ENCODE measurements at places on chromosomes 6 and 20. TPM values are rescaled to one million over a fixed set of nuclear protein-coding genes. Genes with fewer than 3 reads are reported as not detected.
A peak's percentile ranks its signal among the peaks of the same experiment; 100 is the strongest.

SNX21 gene
- total RNA-seq, result 34.6 TPM

- DNase-seq, result no peak
These were observed 108.7 kb upstream of the FERMT1 start for GRCh38 chr20:6231556-6231955.

SIM1 gene
- not detected for total RNA-seq

DNA sequence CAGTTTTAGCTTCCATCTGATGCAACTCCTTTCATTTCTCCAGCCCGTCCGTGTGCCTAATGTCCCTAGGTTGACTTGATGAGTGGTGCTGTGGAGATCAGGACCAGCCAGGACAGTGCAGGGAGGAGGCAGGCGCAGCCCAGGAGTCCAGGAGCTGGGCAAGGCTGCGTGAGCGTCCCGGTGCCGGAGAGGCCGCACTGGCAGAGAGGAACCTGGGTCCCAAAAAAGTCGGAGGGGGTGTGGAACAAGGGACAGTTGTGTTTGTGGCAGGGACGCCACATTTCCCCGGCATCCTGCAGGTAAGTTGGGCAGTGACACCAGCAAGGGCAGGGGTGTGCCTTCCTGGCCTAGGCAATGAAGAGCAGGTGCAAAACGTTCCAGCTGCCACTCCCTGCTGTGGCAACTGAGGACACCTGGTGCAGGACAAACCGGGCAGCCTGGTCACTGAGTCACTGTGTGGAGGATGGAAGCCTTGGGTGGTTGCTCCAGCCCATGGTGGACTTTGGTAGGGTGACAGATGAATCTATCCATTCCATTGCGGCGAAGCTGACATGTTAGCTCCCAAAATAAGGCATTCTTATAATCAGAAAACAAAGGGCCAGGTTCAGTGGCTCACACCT lies 53.2 kb downstream of the RAMACL start:
- DNase-seq, result no peak

TAF4 gene
- 26.0 TPM for total RNA-seq

C20orf144 gene
- total RNA-seq, result 0.09 TPM

KCNK17 gene
- total RNA-seq, result 2.2 TPM

GSTA4 gene
- 19.9 TPM for total RNA-seq

TMEM170B gene
- total RNA-seq, result 4.5 TPM

- peak; percentile 40 for DNase-seq
These were observed 112.2 kb upstream of the GRIK2 start for GRCh38 chr6:101281266-101281665.

ELOVL4 gene
- total RNA-seq, result 1.5 TPM

BMP7 gene
- 1.2 TPM for total RNA-seq

DZANK1 gene
- total RNA-seq, result 3.3 TPM

DNA sequence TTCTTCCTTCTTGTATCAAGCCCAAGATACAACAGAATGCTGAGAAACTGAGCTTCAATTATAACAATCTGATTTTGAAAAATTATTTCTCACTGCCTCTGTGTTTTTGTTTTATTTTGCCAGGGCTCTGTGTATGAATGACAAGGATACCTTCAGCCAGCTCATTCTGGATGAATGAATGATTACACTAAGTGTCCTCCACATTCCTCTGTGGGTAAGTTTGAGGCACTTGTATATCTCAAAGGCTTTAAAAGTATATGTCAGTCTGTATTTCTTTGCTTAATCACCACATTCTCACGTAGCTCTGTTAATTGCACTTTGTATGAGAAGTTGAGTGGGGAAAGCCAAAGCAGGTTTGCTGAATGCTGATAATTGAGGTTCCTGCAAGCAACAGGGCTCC lies 95.1 kb downstream of the TIAM2 start:
- no peak for DNase-seq
